ENCODE measurements at places on chromosomes 2 and 18.

DNA sequence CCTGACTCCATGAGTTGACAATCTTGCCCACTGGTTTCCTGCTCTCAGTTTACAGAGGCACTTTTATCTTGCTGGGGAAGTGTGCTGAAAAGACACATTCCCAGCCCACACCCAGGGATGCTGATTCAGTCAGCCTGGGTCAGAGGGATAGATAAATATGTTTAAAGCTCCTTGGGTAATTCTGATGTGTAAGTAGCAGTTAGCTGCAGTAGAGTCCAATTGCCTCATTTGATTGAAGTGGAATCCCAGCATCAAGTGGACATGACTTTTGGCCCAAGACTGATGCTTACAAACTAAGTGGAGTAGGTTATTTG, 29.4 kb downstream of the PSD4 start:
- no peak for DNase-seq

- DNase-seq: no peak
Observed at GRCh38 chr2:43810452-43810851, 28.2 kb downstream of the ABCG5 start.

GRCh38 chr18:77899972-77900754, 650.5 kb downstream of the GALR1 start:
- DNase-seq: no peak

- no peak for DNase-seq
Observed at GRCh38 chr2:120820953-120821279, 85.2 kb downstream of the GLI2 start.

GRCh38 chr2:231228223-231228622, 29.8 kb downstream of the ARMC9 start:
- no peak for DNase-seq

GRCh38 chr2:42047488-42048298, at the start of gene PKDCC:
PKDCC (plus strand) TSS chr2:42048021; CDS start chr2:42048200, 179 bp downstream.
- no peak for DNase-seq

DNA sequence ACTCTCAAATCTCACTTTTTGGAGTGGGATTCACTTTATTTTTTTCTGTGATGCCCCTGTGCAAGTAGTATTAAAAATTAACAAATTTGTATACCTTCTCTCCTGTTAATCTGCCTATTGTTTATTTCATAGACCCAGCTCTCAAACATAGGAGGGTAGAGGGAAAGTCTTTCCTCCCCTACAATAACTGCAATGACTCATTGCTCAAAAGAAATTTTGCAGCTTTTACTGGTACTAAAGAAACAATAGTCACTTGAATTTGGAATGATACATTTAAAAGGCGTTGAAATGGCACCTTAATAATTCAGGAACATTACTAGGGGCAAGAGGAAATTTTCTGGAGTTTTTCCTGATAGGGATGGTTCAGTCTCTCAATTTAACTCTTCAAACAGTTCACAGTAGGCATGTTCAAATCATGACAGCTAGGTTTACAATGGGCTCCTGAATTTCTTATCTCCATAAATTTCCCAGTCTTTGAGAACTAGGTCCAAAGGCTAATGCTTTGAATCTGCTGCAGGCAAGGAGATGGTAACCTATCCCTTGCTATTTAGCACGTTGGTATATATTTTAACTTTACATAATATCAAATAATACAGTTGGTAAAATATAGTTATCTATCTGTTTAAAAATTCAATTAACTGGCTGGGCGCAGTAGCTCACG, 88.8 kb downstream of the CHN1 start:
- no peak for DNase-seq

- no peak for DNase-seq
Observed at GRCh38 chr2:68726100-68726499, 8.5 kb upstream of the ARHGAP25 start.

- no peak for DNase-seq
Observed at GRCh38 chr2:55718165-55719008, 24.7 kb upstream of the PNPT1 start.

GRCh38 chr2:126907671-126908070, 9.0 kb downstream of the TEX51 start:
- no peak for DNase-seq

DNA sequence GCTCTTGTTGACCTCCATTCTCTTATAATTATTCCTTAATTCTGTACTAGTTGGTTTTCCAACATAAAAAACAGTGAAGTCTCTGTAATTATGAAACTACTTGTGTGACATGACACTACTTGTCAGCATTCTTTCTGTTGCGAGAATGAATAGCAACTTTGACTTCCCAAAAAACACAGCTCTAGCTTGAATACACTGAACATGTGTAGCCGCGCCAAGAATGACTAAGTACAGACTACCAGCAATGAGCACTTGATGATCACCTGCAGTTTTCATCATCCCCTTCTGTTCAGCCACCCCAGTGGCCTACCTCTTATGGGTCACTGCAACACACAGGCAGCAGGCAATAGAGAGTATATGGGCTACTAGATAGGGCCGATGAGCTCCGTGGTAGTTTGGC, 229.3 kb downstream of the TGIF1 start:
- no peak for DNase-seq

DNA sequence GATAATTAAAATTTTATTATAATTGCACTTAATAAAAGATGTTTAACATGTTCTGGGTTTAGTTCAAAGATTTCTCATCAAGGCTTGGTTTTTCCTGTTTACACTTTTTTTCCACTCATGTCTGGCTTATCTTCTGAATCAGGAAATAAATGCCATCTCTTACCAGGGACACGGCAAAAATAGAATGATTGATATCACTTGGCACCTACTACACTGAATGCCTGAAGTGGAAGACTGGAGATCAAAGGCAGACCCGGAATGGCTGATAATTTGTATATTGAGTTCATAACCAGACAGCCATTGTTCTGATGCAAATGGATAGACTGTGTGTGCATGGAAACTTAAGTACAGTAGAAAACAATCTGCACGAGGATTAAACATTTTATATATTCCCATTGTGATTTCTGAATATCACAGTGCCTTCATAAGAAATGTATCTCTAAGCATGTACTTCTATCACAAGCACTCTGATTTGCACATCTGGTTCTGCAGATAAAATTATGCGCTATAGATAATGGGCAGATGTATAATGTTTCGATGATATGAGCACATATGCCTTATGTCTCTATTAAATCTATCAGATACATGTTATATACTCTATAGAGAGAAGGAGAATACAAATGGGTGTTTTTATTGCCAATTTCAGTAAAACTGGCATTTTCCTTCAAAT, 304.8 kb downstream of the RND3 start:
- DNase-seq: no peak

DNA sequence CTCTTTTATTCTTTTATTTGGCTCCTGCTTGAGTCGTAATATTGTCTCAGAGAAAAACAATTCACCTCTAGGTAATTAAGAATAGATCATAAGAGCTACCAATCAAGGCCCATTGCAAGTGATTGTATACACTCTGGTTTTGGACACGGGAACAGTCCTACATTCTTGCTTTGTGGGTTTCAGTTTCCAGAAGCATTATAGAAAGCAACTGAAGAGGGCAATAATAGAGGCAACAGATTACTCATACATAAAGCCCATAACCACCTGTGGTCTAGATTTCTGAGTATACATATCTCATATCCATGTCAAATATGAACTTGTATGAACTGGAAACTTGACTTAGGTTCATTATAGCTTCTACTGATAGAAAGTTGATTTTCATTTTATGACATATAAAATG, 65.4 kb downstream of the DIS3L2 start:
- DNase-seq: no peak

DNA sequence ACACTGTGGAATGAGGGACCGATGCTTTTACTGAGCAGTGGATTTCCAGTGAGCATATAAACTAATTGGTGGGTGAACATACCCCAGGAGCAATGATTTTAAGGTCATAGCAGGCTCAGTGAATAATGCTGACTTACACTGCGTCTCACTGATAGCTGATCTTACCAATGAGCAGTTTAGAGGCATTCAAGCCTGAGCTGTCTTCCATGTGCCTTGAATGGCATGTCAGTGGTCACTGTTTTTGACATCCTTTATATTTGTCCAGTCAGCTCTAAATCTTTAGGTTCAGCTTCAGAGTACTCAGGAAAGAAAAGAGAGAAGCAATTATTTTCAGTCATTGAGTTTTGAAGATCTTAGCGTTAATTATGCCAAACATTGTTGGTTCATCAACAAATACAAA, 88.3 kb downstream of the CAMKMT start:
- DNase-seq: no peak

DNA sequence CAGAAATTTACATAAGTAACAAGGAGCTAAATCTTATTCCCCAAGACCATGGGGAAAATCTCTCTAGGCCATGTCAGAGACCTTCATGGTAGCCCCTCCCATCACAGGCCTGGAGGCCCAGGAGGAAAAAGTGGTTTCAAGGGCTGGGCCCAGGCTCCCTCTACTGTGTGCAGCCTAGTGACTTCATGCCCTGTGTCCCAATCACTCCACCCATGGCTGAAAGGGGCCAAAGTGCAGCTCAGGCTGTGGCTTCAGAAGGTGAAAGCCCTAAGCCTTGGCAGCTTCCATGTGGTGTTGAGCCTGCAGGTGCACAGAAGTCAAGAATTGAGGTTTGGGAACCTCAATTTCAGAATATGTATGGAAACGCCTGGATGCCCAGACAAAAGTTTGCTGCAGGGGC, 1612.7 kb upstream of the SLC39A10 start:
- DNase-seq: no peak

- no peak for DNase-seq
Observed at GRCh38 chr2:207808119-207808518, 38.4 kb upstream of the FZD5 start.

- DNase-seq: no peak
Observed at GRCh38 chr2:70553334-70553583, 367 bp downstream of the TGFA start.

DNA sequence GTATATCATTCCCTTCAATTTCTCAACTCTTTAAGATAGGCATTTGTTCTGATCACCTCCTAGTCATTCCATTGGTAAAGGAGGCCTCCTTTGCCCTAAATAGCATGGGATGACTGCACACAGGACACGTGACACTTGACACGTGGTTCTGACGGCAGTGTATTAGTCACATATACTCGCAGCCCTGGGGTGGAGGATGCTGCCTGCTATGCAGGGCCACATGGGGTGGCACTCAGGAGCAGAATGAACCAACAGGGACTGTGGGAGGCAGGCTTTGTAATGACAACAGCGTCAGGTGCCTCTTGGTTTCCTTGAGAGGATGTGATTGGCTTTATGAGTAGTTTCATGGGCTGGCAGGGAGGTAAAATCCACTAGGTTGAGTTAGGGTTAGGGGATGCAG, 9.3 kb upstream of the KCNS3 start:
- DNase-seq: no peak

DNA sequence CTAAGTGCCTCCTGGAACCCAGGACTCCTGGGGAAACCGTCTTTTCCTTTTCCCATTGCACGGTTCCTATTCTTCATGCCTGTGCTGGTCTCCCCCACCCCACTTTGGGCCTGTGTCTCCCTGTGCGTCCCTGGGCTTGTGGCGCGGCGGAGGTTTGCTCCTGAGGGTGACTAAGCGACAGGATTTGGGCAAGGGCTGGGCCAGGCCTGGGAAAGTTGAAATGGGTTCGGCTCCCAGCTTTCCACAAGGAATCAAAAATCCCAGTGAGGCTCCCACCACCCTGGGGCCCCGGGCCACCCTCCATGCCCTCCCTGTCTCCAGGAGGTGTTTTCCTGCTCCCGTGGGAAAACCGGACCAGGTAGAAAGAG, 197.6 kb downstream of the NDUFA10 start:
- DNase-seq: no peak

- no peak for DNase-seq
Observed at GRCh38 chr2:241519669-241520068, 11.3 kb upstream of the STK25 start.

- no peak for DNase-seq
Observed at GRCh38 chr2:151071382-151071781, 190.3 kb downstream of the RBM43 start.

DNA sequence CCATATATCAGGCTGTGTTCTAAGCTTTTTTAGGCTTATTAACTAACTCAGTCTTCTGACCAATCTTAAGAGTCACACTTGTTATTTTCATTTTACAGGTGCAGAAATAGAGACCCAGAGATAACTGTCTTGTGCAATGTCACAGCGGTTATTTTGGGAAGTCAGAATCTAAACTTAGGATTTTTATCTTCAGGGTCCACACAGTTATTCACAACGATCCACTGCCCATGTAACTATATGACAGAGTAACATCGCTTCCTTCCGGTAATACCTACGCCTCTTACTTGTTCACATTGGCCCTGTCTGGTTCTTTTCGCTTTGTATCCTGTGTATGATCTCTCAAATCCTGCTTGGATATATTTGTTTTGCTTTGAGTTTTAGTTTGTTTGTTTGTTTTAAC, 631.7 kb downstream of the LRP1B start:
- no peak for DNase-seq

DNA sequence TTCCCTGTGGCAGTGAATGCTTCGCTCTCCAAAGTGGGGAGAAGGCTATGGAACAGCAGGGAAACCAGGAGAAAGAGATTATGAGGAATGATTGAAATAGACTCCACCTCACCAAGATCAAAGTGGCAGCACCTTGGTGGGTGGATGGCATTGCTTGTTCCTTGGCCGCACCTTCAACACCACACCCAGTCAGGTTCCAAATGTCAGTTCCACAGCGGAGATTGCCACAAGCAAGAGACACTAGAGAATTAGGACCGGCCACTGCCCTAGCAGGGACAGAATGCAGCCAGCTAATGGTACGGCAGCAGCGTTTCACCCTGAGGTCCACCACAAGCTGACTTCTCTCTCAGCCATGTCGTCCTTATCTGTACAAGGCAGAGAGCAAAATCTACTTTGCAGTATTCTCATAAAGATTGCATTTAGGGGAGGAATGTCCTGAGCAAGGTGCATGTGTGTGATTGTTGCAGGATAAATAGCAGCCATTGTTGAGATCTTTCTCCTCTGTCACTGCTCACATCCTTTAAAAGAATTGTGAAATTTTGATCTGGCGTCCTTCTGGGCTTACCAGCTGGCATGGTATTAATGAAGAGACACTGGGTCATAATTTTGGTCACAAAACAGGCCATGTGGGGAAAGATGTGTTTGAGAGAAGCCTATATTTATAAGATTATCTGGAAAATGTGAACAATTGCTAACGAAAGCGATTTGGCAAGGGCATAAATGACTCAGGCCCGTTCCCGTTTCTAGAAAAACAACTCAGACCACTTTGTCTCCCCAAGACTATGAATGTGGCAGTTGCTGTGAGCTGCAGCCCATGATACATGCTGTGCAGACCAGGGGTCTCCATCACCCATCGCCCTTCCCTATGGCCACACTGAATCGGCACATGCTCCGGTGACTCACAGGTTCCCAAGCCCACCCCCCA, 228.6 kb upstream of the ID2 start:
- DNase-seq: no peak

DNA sequence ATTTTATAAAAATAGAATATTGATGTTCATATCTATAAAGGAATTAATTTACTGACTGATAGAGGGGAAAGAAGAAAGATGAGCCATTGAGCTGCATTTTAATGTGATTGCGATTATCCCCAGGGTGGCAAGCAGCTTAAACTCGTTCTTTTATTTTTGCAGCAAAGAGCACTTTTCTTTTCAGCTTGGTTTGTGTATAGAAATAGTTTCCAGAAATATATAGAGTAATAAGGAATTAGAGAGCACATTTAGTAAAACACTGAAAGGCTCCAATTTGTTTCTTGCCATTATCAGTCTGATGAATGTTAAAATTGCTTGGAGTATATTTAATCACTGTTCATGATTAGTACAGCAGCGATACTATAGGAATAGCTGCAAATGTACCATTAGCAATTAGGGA, 119.5 kb downstream of the MYO3B start:
- DNase-seq: no peak
